ENCODE measurements at places on chromosomes 12 and 14. TPM values are rescaled to one million over a fixed set of nuclear protein-coding genes. Genes with fewer than 3 reads are reported as not detected.

- DNase-seq = no peak
These were observed 219.0 kb downstream of the NTF3 start for GRCh38 chr12:5650829-5651461.

DNA sequence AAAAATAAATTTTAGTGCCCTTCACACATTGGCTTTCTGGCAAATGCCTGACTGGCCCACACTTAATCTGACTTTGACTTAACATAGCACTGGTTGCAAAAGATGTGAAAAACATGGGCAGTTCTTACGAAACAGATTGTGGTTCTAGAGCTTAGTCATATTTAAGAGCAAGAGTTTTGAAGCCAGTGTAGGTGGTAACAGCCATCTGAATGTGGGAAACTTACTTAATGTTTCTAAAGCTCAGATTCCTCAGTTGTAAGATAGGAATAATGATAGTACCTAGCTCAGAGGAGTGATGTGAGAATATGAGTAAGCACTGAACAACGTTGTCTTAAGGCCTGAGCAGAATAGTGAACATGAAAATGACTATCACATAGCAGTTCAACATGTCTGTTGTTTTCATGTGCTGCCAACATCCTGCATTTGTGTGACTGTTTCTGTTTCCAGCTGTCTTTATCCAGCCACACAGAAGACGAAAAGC, 262.7 kb downstream of the SYT1 start:
- no peak for DNase-seq

GRCh38 chr14:95759941-95760340, 46.0 kb upstream of the TCL1A start:
- no peak for DNase-seq

- DNase-seq = no peak
These were observed 47.0 kb downstream of the VCPKMT start for GRCh38 chr14:50069325-50069724.

- DNase-seq = no peak
These were observed 8.7 kb downstream of the FLRT2 start for GRCh38 chr14:85538636-85539035.

DNA sequence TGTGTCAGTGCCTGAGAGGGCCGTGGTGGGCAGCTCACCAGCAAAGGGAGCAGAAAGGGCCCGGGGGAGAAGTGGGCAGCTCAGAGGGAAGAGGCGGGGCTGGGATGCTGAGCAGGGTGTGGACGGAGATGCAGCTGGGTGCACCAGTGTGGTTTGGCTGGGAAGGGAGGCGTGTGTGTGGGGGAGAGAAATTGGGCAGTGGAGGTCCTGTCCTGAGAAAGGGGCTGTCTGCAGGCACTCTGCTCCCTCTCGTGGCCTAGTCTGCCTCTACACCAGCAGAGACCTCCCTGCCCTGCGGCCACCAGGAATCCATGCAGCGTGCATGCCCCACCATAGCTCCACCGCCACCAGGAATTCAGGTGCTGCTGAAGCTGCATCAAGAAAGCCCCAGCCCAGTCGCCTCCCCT, 6.4 kb downstream of the TMEM121 start:
- no peak for DNase-seq

- no peak for DNase-seq
These were observed 132.4 kb downstream of the KCNA5 start for GRCh38 chr12:5176036-5176435.

- DNase-seq = no peak
These were observed 4.4 kb downstream of the ZBTB42 start for GRCh38 chr14:104805326-104805678.

DNA sequence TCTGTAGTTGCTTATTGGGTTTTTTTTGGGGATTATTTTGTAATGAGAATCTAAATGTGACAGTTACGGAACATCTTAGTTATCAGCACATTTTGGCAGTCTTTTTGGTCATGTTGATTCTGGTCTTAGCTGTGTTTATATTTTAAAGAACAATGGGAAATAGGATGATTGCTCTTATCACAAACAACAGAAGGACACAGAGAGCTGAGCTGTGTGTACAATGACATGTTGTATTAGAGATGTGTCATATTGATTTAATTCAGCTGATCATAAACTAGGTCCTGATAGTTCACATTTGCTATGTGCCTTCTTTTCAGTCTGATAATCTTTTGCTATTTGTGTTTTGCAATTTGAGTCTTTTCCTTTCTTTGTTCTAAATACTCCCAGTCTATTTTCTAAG, 781.7 kb downstream of the TRHDE start:
- no peak for DNase-seq

GRCh38 chr14:53953828-53954550, 2.6 kb downstream of the BMP4 start:
- DNase-seq = no peak

GRCh38 chr12:93750056-93750455, 72.9 kb downstream of the CRADD start:
- DNase-seq = no peak

DNA sequence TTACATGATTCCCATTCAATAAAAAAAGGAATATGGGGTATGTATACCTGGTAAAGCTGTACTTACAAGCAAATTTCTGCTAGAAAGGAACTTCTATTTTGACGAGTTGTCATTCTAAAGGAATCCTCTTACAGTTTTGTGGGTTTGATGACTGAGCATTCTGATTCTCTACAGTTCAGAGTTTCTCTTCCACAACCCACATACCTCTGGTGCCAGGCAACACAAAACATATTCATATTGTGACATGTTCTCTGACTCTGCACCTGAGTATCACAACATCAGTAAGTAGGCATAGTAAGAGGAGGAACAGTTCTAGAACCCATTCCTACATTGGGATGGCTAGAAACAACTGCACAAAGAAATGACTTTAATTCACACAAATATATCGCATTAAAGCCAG, 636.6 kb downstream of the MED13L start:
- DNase-seq = no peak

DNA sequence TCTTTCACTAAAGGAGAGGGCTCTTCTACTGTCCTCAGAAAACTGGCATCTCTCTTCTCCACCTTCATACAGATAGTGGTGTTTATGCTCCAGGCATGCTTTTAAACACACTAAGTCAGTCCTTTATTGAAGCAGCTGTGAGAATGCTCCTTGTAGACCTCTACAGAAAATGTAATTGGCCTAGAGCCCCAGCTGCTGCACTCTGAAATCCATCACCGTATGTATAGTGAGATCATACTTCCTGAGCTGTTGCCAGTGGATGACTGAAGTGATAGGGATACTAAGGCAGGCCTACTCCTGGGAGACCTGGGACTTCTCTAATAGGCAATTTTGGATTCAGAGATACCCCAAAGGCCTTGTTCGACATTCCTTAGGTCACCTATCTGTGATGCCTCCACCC, 535.4 kb downstream of the RPS29 start:
- DNase-seq = no peak

- DNase-seq = no peak
These were observed 9.4 kb upstream of the OASL start for GRCh38 chr12:121048442-121048841.

DNA sequence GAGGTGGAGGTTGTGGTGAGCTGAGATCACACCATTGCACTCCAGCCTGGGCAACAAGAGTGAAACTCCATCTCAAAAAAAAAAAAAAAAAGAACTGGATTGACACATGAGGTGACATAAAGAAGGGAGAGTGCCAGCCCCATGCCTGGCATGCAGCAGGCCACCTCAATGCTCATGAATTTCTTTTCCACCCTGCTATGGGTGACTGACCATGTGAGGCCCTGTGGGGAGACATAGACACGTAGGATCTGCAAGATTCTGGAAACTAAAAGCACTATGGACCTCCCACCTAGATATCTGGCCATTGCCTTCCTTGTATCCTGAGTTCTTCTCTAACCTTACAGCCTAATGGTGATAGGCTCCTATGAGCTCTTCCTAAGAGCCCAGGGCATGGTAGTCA, 5.6 kb upstream of the ACTN1 start:
- no peak for DNase-seq

DNA sequence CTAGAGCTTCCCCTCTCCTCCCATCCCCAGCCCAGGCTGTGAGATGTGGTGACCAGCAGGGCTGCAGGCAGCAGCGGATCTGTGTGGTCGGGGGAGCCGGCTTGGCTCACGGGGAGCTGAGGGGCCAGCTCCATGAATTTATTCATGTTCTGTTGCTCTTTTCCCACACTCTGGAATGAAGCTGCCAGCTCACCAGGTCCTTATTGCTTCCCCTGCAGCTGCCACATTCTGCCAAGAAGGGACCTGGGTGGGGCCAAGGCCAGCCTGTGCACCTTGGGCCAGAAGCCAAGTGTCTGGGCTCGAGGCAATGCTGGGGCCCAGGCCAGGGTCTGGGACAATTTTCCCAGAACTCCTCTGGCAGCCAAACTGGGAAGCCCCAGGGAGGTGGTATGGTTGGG, 2.5 kb upstream of the C1QL4 start:
- no peak for DNase-seq

- no peak for DNase-seq
These were observed 10.0 kb upstream of the GPR19 start for GRCh38 chr12:12705838-12706520.

DNA sequence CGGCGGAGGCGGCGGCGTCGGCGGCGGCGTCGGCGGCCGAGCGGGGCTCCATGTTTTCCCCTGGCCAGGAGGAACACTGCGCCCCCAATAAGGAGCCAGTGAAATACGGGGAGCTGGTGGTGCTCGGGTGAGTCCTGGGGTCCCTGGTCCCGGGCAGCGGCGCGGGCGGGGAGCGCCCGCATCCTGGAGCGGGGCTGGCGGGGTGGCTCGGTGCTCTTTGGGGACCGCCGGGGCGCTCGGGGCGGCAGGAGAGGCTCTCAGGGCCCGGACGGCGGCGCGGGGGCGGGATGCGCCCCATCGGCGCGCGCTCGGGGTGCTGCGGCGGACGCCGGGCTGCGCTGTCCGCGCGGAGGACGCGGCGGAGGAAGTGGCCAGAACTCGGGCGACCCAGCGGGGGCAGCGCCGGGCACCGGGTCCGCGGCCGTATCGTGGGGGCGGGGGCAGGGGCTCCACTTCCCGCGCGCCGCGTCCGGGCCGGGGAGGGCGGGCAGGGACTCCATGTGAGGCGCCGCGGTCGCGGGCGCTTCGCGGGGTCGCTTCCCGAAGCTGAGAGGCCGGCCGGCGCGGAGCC, 485 bp downstream of the PELI2 start:
- peak; percentile 37 for DNase-seq

- no peak for DNase-seq
These were observed 1224.9 kb upstream of the TMEM132C start for GRCh38 chr12:127041985-127042625.

- DNase-seq = no peak
These were observed 15.0 kb downstream of the TMEM229B start for GRCh38 chr14:67473290-67474082.

DNA sequence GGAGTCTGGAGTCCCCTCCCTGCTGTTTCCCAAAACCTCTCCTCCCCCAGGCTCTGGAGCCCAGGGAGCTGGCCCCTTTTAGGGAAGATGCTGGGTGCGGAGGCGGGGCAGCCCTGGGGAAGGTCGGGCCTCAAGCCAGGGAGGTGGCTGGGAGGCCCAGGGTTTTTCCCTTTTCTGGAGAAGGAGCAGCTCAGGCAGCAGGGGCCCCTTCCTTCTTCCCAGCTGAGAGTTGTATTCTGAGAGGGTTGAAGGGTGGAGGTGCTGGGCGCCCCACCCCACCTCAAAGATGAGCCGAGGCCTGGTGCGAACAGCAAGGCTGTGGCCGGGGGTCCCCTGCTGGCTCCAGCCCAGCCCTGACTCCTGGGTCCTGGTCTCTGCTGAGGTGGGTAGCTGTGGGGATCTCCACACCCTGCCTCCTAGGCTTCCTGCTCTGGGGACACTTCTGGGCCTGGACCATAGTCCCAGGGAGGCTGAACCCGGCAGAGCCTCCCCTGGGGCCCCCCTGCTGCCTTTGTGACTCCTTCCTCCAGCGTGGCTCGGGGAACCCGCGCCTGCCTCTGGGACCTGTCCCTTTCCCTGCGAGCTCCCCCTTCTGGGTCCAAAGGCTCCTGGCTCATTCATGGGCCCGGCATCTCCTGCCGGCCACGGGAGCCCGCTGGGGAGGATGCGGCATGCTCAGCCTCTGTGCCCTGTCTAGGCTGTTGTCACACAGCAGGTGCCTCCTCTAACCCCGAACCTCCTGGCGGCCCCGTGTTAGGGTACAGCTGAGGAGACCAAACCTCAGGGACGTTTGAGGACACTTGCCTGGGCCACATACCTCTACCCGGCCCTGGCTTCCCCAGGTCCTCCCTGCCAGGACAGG, 4.4 kb downstream of the TRMT61A start:
- no peak for DNase-seq

- no peak for DNase-seq
These were observed 229.2 kb downstream of the NRXN3 start for GRCh38 chr14:78399316-78399889.

DNA sequence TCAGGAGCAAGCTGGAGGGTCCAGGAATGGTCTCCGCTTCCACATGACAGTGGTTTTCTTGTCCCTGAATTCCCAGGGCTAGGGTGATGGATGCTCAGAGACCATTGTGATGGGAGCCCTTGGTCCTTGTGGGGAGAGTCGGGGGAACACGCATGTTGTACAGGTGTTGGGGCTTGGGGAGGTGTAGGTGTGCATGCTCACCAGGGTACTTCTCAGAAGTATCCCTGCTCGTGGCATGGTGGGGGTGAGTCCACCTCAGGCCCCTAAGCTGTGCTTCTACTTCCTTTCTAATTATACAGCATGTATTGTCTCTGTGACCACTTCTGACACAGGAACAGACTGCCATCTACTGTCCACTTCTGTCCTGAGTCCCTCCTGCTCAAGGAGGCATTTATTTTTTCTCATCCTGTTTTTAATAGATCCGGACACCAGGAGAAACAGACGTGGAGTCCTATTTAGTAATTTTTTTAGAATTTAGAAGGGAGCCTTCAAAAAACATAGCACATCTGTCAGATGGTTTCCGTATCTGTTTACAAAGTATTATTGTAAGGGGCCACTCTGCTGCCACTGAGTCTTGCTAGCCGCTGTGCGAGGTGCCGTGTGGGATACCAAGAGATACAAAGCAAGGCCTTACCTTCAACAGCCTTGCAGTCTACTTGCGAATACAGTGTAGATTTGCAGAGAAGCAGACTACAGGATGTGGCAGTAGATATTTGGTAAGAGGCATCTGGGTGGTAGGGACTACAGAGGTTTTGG, 10.5 kb downstream of the NTF3 start:
- DNase-seq = no peak

GRCh38 chr12:123398550-123399254, 14.8 kb downstream of the KMT5A start:
- no peak for DNase-seq

GRCh38 chr12:1805441-1806081, 14.8 kb upstream of the LRTM2 start:
- DNase-seq = no peak

The RHEBL1 gene
- total RNA-seq = not detected

The BCDIN3D gene
- 4.4 TPM for total RNA-seq

The VWF gene
- 10.8 TPM for total RNA-seq

The HOXC6 gene
- not detected for total RNA-seq

The ISM2 gene
- not detected for total RNA-seq

The CEBPE gene
- 4.4 TPM for total RNA-seq

The SLC5A8 gene
- total RNA-seq = not detected

The TEX52 gene
- total RNA-seq = not detected

The GPR132 gene
- 1.2 TPM for total RNA-seq

The EML5 gene
- total RNA-seq = 3.8 TPM

The LRRC74A gene
- not detected for total RNA-seq

The HAL gene
- total RNA-seq = 125 TPM

The EGLN3 gene
- 1.6 TPM for total RNA-seq

The LALBA gene
- total RNA-seq = not detected

Measured in liver (tissue), 10 donors.